ENCODE measurements at places on chromosomes 1 and 21.

GRCh38 chr1:193519922-193520321 is 333.5 kb upstream of the B3GALT2 start:
- ATAC-seq: no peak

DNA sequence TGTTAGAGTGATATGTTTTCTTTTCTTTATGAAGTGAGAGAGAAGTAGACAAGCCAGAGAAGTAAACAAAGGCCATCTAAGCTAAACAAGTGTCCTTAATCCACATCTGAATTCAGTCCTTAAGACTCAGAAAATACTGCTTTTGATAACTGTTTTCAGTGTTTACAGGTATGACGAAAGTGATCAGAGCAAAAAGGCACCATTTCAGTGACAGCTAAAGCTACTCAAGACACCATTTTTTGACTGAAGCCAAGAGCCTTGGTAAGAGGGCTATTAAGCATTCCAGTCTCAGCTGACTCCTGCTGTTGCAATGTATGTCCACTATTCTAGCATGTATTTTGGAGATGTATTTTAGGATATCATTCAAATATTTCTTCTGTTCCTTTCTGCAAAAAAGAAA is 4.1 kb downstream of the KMO start:
- no peak for ATAC-seq

DNA sequence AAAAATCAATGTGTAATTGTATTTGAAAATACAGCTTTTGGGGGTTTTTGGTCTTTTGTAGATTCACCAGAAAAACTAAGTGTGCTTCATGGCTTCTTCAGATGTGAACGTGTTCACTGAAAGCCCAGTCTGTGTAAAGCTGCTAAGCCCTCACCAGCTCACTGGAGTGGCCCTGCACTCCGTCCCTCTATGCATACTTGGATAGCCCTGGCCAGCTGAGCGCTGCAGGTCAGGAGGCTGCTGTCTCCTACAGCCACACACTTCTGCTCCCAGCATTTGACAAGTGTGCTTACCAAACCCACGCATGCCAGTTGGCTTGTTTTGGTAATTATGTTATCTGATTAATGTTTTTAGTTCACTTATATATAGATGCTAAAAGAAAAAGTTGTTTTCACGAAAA is 163.5 kb downstream of the TLR5 start:
- no peak for ATAC-seq

GRCh38 chr21:14630556-14631069 is 84.5 kb upstream of the SAMSN1 start:
- no peak for ATAC-seq

DNA sequence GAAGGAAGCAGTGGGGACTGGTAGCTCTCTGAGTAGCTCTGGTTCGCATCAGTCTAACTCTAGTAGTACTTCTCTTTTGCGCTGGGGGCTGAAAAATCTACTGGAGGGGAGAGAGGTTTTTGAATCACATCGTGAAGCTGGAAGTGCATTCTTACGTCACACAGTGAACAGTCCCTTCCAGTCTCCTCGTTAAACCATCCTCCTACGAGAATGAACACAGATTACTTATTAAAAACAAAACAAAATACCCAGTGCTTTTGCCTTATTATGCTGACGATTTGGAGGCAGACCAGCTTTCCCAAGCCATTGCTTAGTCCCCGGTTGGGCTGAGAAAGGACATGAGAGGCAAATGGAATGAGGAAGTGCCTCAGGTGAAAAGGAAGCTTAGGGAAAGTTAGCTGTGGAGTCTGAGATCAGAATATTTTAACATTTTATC is 16.1 kb downstream of the HUNK start:
- ATAC-seq: no peak

DNA sequence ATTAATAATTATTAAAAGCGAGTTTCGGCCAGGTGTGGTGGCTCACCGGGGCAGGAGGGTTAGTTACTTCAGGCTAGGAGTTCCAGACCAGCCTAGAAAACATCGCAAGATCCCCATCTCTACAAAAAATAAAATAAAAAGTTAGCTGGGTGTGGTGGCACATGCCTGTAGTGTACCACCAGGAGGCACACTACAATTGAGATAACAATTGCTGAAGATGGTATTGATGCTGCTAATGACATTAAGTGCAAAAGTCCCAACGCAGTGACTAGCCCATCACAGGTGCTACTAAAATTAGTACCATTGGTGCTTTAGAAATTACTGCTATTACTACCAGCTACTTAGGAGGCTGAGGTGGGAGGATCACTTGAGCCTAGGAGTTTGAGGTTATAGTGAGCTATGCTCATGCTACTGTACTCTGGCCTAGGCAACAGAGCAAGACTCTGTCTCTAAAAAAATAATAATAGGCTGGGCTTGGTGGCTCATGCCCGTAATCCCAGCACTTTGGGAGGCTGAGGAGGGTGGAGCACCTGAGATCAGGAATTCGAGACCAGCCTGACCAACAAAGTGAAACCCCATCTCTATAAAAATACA is 156.6 kb downstream of the GREM2 start:
- ATAC-seq: no peak

GRCh38 chr1:12143631-12144155 is 23.1 kb upstream of the TNFRSF1B start:
- ATAC-seq: peak; percentile 89

DNA sequence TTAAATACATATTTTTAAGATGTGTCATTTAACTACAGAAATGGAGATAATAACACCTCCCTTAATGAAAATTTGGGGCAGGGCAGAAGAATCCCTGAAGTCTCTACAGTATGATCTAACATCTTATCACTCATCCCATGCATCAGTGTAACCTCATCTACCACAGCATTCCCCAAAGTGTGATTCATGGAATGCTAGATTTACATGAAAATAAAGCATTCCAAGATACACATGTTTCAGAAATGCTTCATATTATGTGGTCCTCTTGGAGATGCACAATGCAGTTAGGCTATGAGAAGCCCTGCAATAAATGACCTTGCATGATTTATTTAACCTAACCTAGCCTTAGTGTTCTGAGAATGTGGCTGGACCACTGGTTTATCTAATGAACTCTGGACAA is 166.9 kb upstream of the SYT6 start:
- no peak for ATAC-seq

GRCh38 chr1:170730438-170730837 is 66.5 kb downstream of the PRRX1 start:
- no peak for ATAC-seq

DNA sequence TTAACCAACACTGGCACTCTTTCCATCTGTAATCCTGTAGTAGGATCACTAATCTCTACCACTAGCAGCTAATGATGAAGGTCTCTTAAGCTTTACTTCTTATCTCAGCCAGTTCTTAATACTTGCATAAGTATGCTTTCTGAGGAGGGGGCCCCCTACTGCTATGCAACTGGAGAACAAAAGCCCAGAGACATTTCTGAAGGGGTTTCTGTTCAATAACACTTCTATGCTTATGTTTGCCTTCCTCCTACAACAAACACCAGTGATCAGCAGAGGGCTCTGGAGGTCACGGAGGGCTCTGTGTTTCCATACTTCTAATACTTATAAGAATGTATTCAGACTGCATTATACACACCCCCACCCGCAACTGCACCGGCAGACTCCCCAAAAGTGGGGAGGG is 215.8 kb downstream of the BARHL2 start:
- ATAC-seq: no peak

DNA sequence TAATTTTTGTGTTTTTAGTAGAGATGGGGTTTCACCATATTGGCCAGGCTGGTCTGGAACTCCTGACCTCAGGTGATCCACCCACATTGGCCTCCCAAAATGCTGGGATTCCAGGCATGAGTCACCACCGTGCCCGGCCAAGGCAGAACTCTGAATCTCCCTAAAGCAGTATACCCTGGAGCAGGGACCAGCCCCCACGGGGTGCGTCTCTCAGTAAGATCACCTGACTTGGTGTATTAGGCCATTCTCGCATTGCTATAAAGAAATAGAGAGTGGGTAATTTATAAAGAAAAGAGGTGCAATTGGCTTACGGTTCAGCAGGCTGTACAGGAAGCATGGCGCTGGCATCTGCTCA is 14.2 kb downstream of the DFFB start:
- ATAC-seq: no peak

GRCh38 chr1:46522184-46522968 is 29.1 kb downstream of the KNCN start:
- peak; percentile 66 for ATAC-seq

- ATAC-seq: no peak
Observed at GRCh38 chr1:81559662-81560350, 240.9 kb upstream of the ADGRL2 start.

DNA sequence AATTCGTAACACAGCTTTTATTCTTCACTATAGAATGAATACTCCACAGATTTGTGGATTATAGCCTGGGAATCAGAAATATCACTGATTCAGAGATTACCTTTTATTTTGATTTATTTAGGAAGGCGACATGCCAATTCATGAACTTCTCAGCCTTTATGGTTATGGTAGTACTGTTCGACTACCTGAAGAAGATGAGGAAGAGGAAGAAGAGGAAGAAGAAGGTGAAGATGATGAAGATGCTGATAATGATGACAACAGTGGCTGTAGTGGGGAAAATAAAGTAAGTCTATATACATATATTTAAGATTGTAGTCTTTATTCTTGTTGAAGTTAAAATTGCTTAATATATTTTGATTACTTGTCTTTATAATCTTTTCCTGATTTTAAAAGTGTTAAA is 33.1 kb downstream of the MIER1 start:
- ATAC-seq: no peak

DNA sequence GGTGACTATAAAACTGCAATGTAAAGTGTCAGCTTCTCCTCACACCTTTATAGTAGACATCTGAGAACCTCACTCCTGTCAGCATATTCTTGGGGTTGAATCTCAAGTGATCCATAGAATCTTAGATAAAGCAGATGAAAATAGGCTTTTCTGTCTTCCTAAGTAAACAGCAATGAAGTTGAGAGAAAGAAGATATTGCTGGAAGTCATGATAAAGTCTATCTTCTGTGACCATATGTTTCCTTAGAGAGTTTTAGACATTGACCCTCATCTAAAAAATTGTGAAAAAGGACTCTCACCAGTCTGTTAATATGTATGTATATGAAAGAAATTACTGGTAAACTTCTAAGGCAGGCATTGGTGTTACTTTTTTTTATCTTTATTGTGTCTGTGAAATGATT is 66.8 kb downstream of the LIPI start:
- no peak for ATAC-seq

GRCh38 chr1:95340061-95340460 is 106.1 kb downstream of the RWDD3 start:
- ATAC-seq: peak; percentile 79

GRCh38 chr21:25929856-25930520 is 195.2 kb downstream of the GABPA start:
- no peak for ATAC-seq

GRCh38 chr1:198966519-198966918 is 327.7 kb downstream of the PTPRC start:
- ATAC-seq: no peak

GRCh38 chr1:246157516-246157915 is 349.6 kb downstream of the SMYD3 start:
- no peak for ATAC-seq

GRCh38 chr1:197920414-197921117 is 3.4 kb downstream of the LHX9 start:
- no peak for ATAC-seq

- no peak for ATAC-seq
Observed at GRCh38 chr1:198772626-198773025, 133.8 kb downstream of the PTPRC start.

GRCh38 chr1:203215573-203215972 is 13.9 kb downstream of the CHIT1 start:
- ATAC-seq: no peak

DNA sequence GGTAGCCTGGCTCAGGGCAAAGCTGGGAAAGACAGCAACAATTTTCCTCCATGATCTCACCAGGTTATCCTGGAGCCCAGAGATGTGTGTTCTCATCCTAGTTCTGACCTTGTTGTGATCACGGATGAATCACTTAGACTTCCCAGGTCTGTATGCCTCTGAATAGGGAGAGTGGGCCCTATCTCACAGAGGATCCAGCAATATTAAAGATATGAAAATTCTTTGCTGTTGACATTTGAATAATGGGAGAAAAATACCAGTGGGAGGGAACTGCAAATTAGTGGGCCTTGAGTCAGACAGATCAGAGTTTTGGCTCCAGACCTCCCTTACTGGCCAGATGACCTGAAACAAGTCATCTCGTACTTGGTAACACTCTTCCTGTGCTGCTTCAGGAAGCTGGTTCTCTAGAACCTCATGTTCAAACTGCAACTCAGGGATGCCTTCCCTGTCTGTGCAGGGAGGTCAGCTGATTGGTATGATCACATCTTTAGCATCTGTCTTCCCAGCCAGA is 32.8 kb upstream of the RNF19B start:
- peak; percentile 12 for ATAC-seq

DNA sequence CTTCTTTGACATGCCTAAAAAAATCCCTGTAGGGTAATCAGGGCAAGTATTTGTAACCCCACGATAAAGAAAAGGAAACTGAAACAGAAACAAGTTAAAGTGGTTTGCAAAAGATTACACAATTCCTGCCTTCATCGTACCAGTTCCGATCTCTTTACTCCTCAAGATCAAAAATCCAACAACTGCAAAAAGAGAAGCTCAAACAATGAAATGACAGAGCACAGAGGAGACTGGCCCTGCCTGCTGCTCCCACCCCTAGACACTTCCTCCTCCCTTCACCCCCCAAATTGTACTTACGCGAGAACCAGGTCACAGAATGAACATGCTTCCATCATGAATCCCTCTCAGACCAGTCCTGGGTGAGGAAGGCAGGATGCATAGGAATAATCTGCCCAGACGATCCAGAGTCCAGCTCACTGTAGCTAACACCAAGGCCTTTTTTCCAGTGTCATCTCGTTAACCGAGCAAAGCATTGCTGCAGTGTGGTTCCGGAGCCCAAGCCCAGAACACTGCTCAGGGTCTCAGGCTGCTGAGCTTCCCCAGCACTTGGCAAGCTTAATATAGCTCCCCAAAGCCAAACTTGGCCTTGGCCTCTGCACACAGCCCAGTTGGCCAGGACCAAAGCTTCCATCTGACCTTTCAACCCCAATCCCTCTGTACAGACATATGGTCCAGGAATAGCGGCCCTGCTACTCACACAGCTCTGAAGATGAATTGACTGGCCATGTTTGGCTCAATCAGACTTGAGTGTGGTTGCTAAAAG is 20.3 kb downstream of the RXRG start:
- ATAC-seq: peak; percentile 31

DNA sequence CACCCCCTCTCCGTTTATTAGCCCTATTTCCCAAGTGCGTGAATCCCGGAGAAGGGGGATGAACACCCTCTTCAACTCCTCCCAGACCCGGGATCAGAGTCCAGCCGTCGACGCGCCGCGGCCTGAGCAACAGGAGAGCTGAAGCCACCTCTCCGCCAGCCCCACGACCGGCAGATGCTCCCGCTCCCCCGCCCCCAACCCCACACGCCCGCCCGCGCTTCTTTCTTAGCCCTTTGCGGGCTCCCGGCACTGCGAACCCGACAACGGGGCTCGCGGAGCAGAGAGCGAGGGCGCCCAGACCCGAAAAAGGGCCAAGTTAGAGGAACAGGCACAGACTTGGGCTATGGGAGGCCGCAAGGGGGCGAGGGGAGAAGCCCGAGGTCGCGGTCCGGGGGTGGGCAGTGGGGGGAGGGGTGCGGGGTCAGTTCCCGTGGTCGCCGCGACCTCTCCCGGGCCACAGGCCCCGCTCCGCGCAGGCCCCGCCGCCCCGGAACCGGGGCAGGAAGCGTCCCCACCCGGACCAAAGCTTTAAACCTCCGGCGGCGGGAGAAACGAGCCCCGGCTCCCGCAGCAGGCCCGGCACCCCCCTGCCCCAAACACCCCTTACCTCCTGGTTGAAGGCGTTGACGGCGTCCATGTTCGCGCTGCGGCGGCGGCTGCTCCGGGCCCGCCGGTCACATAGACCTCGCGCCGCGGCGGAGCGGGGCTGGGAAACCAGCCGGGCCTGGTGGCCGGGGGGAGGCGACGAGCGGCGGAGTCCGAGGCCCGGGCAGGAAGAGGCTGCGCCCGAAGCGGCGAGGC is 662 bp downstream of the SCAF4 start:
- ATAC-seq: peak; percentile 33

Measured in gastroesophageal sphincter (tissue), 4 donors.